ENCODE measurements at places on chromosomes 12 and 14. TPM values are rescaled to one million over a fixed set of nuclear protein-coding genes. Genes with fewer than 3 reads are reported as not detected.

Gene ACOT6
- not detected for total RNA-seq

Gene P2RX7
- 1.6 TPM for total RNA-seq

Gene GLIPR1L1
- total RNA-seq: not detected

Gene PTCSC3
- not detected for total RNA-seq

Gene KRT2
- total RNA-seq: not detected

Gene LRRIQ1
- 0.53 TPM for total RNA-seq

Gene KLRC2
- total RNA-seq: 0.13 TPM

Gene KRT83
- not detected for total RNA-seq

GRCh38 chr12:10715491-10715890, 7.6 kb downstream of the YBX3 start:
- DNase-seq: no peak
- H3K27me3 ChIP-seq: no peaks in the 10 kb centered on the region
- H3K36me3 ChIP-seq: peaks cover 17% of the 10 kb centered on the region
- no peak overlapping the region for H3K4me3 ChIP-seq

- peaks cover 14% of the 10 kb centered on the region for H3K4me1 ChIP-seq
- H3K36me3 ChIP-seq: no peaks in the 10 kb centered on the region
- no peak overlapping the region for H3K4me3 ChIP-seq
- no peak for DNase-seq
Observed at GRCh38 chr14:101191721-101192660, 288.5 kb upstream of the RTL1 start.

DNA sequence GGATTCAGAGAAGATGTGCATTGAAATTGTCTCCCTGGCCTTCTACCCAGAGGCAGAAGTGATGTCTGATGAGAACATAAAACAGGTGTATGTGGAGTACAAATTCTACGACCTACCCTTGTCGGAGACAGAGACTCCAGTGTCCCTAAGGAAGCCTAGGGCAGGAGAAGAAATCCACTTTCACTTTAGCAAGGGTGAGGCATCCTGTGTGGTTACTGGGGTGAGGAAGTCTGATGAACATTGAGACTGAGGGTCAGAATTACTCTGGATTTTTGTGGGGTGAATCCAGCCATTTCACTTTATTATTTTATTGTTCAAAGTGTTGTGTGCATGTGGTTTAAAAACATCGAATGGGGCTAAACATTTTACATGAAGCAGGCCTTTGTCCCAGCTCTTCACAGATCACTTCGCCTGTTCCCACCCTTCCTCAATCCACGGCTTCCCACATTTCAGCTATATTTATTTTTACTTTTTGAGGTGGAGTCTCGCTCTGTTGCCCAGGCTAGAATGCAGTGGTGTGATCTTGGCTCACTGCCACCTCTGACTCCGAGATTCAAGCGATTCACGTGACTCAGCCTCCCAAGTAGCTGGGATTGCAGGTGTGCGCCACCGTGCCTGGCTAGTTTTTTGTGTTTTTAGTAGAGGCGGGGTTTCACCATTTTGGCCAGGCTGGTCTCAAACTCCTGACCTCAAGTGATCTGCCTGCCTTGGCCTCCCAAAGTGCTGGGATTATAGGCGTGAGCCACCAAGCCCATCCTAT, 40.6 kb downstream of the SUPT16H start:
- no peaks in the 10 kb centered on the region for H3K27me3 ChIP-seq
- H3K27ac ChIP-seq: no peak overlapping the region
- no peak overlapping the region for H3K4me3 ChIP-seq
- no peaks in the 10 kb centered on the region for H3K36me3 ChIP-seq

DNA sequence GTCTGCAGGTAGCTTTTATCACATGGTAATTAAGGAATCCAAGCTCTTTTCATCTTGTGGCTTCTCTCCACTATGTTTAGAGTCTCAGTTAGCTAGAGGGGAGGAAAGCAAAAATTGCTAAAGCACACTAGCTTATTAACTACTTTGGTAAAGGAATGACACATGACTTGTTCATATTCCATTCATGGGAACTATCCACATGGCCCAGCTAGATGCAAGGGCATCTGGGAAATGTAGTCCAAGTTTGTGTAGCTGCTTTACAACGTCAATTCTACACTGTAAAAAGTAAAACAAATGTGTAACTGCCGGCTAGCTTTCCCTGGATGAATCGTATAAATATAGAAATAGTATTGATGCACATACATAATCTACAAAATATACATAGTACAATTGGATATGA, 244.5 kb upstream of the LRFN5 start:
- H3K4me1 ChIP-seq: no peaks in the 10 kb centered on the region
- DNase-seq: no peak
- H3K27me3 ChIP-seq: no peaks in the 10 kb centered on the region
- H3K36me3 ChIP-seq: no peaks in the 10 kb centered on the region

DNA sequence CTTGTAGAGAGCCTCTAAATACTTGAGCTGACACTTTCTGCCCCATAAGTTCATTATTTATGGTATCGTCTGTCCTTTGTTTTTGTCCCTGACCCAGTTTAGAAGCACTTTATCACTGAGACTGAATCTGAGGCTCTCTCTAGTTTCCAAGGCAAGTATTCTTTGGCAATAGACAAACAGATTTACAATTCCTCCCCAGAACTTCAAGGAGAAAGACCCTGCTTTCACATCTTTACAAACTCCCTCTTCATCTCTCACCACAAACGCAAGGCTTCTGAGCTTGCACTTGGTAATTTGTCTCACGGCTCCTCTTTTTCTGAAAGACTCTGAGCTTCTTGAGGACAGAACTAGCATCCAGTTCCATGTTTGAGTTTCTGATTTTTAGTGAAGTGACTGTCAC, 49.8 kb upstream of the PARP11 start:
- H3K27me3 ChIP-seq: peaks cover 3% of the 10 kb centered on the region
- no peak overlapping the region for H3K27ac ChIP-seq
- H3K36me3 ChIP-seq: no peaks in the 10 kb centered on the region
- H3K4me3 ChIP-seq: no peak overlapping the region

GRCh38 chr12:10241727-10242126, 29.1 kb downstream of the GABARAPL1 start:
- H3K27ac ChIP-seq: no peak overlapping the region
- no peaks in the 10 kb centered on the region for H3K27me3 ChIP-seq
- H3K4me3 ChIP-seq: no peak overlapping the region
- no peaks in the 10 kb centered on the region for H3K36me3 ChIP-seq
- DNase-seq: no peak
- H3K4me1 ChIP-seq: no peaks in the 10 kb centered on the region

DNA sequence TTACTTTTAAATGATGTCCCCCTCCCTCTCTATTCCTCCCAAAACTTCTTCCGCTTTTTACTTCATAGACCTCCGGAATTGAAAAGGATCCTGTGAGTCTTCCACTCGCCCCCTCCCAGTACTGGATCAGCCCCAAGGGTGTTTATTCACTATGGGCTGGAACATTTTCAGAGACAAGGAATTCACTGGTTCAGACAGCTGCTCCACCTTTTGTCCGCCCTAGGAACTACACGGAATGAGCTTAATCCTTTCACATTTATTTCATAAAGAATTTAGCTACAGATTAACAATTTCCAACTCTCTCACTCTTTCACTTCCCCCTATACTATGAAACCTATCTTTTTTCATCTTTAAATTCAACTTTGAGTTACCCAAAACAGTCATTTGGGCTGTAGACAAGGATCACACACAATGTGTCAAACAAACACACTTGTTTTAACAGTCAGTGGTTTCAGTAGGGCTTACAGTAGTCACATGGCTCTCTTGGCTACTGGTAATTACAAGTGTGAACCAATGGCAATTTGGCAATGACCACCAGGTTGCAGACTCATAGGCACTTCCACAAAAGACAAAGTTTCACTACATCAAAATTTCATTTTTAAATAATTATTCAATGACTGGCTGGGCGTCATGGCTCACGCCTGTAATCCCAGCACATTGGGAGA, 20.6 kb downstream of the CNIH1 start:
- H3K27me3 ChIP-seq: no peaks in the 10 kb centered on the region
- H3K4me3 ChIP-seq: no peak overlapping the region
- H3K27ac ChIP-seq: no peak overlapping the region
- peaks cover 2% of the 10 kb centered on the region for H3K4me1 ChIP-seq
- peaks cover 3% of the 10 kb centered on the region for H3K36me3 ChIP-seq

Data from muscle of leg (tissue), 16 donors.